ENCODE measurements at places on chromosomes 7 and 10. TPM values are rescaled to one million over a fixed set of nuclear protein-coding genes. Genes with fewer than 3 reads are reported as not detected.

HPS1 gene
- 50.5 TPM for total RNA-seq

TTYH3 gene
- total RNA-seq: 7.9 TPM

- no peak overlapping the region for H3K4me3 ChIP-seq
- no peak overlapping the region for H3K27ac ChIP-seq
- no peaks in the 10 kb centered on the region for H3K36me3 ChIP-seq
- no peak for DNase-seq
- no peaks in the 10 kb centered on the region for H3K27me3 ChIP-seq
Observed at GRCh38 chr7:22658031-22658430, 69.0 kb upstream of the IL6 start.

DNA sequence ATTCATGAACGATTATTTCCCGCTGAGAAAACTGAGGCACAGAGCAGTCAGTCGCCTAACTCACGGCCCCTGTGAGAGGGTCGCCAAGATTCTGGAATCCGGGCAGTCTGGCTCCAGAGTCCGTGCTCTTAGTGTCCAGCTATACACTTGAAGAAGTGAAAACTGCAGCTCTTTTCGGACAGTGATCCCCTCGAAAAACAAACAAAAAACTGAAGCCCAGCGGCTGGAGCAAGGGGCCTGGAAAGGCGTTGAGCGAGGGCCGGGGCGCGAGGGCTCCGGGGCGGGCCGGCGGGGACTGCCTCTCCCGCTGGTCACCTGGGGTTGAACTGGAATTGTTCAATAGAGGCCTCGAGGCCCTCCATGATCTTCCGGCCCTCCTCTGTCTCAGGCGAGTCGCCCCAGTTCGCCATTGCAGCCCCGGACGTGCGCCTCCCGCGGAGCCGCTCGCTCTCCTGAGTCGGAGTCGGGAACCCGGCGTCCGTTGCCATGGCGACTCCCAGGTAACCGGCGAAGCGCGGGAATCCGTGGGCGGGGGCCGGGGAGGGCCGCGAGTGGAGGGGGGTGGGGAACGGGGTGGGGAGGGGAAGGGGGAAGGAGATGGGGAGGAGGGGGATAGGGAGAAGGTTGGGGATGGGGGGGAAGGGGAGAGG lies 881 bp downstream of the C10orf67 start:
- H3K27me3 ChIP-seq: no peaks in the 10 kb centered on the region
- peak; percentile 24 for DNase-seq
- H3K27ac ChIP-seq: no peak overlapping the region
- H3K4me3 ChIP-seq: peak overlapping the region; percentile 73

DNA sequence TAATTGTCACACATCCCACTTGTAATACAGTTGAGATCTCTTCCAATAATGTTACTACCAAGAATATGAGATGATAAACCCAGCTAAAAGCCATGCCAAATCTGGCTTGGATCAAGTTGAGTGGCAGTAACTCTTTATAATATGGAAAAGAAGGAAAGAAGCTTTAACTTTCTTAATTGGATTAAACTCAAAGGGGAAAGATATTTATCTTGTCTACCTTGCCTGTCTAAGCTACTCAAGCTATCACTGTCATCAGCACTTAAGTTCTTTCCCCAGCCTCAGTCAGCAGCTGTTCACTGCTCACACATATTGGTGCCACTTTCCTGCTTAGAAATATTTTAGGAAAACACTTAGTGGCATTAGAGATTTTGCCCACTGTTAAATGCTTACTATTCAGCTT lies 350.7 kb downstream of the IPMK start:
- H3K4me3 ChIP-seq: no peak overlapping the region
- no peaks in the 10 kb centered on the region for H3K27me3 ChIP-seq
- H3K27ac ChIP-seq: no peak overlapping the region
- no peak for DNase-seq
- H3K36me3 ChIP-seq: no peaks in the 10 kb centered on the region

DNA sequence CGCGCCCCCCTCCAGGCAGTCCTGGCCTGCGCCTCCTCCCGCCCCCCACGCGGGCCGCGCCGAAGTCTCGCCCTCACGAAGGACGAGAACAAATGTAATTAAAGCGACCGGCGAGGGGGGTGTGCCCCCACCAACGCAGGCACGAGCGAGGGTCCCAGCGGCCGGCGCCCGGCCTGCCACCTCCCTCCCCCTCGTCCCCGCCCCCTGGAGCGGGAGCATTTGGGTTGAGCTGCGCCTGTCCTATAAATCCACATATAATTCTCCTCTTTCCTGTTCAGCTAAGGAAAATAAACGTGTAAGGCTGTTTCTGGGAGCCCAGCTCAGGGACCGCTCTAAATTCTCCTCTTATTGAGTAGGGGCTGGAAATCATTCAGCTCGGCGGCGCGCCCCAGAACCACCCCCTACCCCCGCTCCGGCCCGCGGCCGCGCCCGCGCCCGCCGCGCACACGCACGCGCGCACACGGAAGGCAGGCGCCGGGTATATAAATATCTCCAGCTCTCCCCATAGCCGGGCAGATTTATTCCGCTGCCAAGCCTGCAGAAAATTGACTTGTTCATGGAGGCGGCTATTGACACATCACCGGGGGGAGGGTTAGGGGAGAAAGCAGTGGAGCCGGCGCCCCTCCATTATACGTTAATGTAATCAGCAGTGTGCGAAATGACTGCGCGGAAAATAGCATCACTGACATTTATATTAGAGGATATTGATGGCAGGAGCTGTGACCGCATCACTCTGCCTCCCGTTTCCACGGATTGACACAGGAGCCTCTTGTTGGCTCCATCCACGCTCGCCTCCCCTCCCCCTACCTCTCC lies 61.6 kb upstream of the BTRC start:
- peaks cover 23% of the 10 kb centered on the region for H3K4me1 ChIP-seq
- peak overlapping the region; percentile 32 for H3K4me3 ChIP-seq

- H3K4me1 ChIP-seq: peaks cover 16% of the 10 kb centered on the region
- peak overlapping the region; percentile 43 for H3K4me3 ChIP-seq
- peak; percentile 17 for DNase-seq
- H3K27me3 ChIP-seq: peaks cover 6% of the 10 kb centered on the region
Observed at GRCh38 chr10:15370212-15370855, 755 bp downstream of the FAM171A1 start.

GRCh38 chr10:78460204-78460603 lies 426.5 kb downstream of the RPS24 start:
- no peak overlapping the region for H3K27ac ChIP-seq
- H3K4me1 ChIP-seq: no peaks in the 10 kb centered on the region
- H3K4me3 ChIP-seq: no peak overlapping the region
- no peaks in the 10 kb centered on the region for H3K27me3 ChIP-seq

- no peak for DNase-seq
- H3K4me1 ChIP-seq: peaks cover 10% of the 10 kb centered on the region
- H3K4me3 ChIP-seq: no peak overlapping the region
- H3K27ac ChIP-seq: no peak overlapping the region
- no peaks in the 10 kb centered on the region for H3K27me3 ChIP-seq
Observed at GRCh38 chr7:151455690-151456089, 15.7 kb upstream of the CRYGN start.

- H3K4me3 ChIP-seq: no peak overlapping the region
- DNase-seq: no peak
- peaks cover 3% of the 10 kb centered on the region for H3K27me3 ChIP-seq
- H3K27ac ChIP-seq: no peak overlapping the region
- no peaks in the 10 kb centered on the region for H3K36me3 ChIP-seq
- no peaks in the 10 kb centered on the region for H3K4me1 ChIP-seq
Observed at GRCh38 chr10:11716686-11717085, 25.5 kb upstream of the ECHDC3 start.

DNA sequence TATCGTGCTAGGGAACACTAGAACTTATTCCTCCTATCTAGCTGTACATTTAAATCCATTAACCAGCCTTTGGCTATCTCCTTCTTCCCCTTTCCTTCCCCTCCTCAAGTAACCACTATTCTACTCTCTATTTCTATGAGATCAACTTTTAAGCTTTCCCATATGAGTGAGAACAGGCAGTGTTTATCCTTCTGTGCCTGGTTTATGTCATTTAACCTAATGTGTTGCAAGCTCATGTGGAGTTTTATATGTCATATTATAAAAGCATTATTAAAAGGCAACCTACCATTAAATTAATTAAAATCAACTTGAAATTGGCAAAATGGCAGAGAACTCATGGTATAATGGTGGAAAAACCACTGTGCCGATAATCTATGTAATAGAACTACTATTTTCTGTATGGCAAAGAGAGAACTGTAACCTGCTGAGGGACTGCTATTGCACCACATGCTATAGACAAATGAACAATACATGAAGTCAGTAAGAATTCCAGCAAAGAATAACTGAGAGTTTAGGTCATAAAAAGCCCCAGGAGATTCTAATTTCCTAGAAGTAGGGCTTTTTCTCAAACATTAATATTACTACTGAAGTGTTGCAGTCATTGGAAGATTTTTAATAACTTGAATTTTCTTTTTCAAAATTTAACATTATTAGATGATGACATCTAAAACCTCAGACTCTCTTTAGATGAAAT lies 81.8 kb downstream of the LRRN3 start:
- H3K36me3 ChIP-seq: no peaks in the 10 kb centered on the region
- no peak for DNase-seq
- H3K4me1 ChIP-seq: no peaks in the 10 kb centered on the region
- H3K27me3 ChIP-seq: no peaks in the 10 kb centered on the region
- H3K27ac ChIP-seq: no peak overlapping the region
- no peak overlapping the region for H3K4me3 ChIP-seq

Measured in CD4-positive, alpha-beta T cell (primary cell).